ENCODE measurements at places on chromosomes 2 and 18. TPM values are rescaled to one million over a fixed set of nuclear protein-coding genes. Genes with fewer than 3 reads are reported as not detected.

The TUBA4B gene
- not detected for total RNA-seq

The UGT1A5 gene
- total RNA-seq = not detected

The CFC1 gene
- not detected for total RNA-seq

The CRACDL gene
- under 0.01 TPM for total RNA-seq

The RFX8 gene
- 9.0 TPM for total RNA-seq

The RHBDD1 gene
- total RNA-seq = 49.6 TPM
